ENCODE measurements at places on chromosomes 5 and 9.

DNA sequence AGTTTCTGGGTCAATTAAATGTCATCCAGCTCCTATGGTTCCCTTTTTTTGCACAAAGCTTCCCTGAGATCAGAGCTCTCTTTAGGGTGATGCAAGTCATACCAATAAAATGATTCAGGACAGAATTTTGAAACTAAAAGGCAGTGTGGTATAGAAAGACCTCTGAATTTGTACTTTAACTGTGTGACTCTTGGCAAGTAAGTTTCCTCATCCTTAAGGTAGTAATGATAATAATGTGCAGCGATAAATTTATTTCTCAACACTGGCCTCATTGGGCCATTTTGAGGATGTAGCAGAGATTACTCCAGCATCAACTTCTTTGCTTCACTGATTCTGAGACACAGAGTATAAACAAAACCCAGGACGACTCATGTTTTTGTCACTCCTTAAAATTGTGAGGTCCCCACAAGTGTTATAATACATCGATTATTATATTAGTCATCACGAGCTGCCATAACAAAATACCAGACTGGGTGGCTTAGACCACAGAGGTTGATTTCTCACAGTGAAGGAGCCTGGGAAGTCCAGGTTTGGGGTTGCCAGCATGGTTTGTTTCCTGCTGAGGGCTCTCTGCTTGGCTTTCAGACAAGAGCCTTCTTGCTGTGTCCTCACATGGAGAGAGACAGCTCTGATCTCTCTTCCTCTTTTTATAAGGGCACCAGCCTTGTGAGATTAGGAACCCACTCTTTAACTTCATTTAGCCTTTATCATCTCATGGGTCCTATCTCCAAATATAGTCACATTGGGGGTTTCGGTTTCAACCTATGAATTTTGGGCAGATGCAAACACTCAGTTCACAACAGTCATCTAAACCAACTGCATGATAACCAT lies 293.0 kb downstream of the ZNF608 start:
- DNase-seq, result no peak

GRCh38 chr5:93331863-93332262 lies 249.2 kb downstream of the NR2F1-AS1 start:
- no peak for DNase-seq

GRCh38 chr5:5178136-5178535 lies 38.0 kb downstream of the ADAMTS16 start:
- no peak for DNase-seq

- no peak for DNase-seq
Measured at GRCh38 chr5:121424976-121425375, 426.7 kb upstream of the FTMT start.

GRCh38 chr9:99003308-99003707 lies 59.6 kb downstream of the COL15A1 start:
- DNase-seq, result no peak
